ENCODE measurements at places on chromosomes 5 and 9.

- DNase-seq: no peak
Measured at GRCh38 chr5:89105171-89105695, 222.2 kb upstream of the MEF2C start.

DNA sequence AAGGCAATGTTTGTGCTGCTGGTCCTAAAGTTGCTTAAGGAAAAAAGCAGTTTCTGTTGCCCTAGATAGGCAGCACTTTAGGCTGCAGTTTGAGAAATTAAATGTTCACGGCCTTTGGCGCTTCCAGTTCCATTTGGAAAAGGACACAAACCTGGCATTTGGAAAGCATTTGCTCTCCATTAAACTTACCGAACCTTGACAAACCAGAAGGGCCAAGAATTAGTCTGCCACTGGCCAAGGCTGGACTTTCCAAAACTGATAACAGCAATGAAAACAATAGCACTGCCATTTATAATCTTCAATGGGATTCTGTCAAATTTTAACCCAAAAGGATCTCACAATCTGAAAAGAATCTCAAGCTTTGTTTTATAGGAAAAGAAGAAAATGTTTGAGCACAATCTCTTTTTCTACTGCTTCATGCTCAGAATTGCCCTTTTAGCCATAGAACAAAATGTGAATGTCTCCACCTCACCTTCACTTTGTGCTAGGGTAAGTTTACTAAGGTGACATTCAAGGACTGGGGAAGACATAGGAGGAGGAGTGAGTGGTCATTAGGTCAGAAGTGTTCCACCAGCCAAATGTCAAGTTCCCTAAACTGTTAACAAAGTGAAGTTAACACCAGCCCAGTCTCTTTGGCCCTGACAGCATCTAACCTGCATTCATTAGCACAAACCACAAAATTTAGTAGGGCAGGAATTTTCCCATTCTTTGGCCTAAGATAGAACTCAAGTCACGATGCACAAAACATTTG, 583.4 kb upstream of the DMAC1 start:
- DNase-seq: no peak

- DNase-seq: no peak
Measured at GRCh38 chr9:8391132-8391531, 591.6 kb upstream of the DMAC1 start.

DNA sequence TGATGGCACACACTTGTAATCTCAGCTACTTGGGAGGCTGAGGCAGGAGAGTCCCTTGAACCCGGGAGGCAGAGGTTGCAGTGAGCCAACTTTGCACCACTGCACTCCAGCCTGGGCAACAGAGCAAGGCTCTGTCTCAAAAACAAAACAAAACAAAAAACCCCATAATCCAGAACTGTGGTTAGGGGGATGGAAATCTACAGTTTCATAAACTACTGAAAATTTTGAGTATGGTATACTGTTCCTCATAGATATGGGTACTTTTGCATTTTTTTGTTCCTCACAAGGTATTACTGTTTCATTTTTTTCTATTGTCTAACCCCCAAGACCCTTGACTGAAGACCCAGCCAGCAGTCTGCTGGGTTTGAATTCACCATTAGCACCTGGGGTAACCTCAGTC, 52.2 kb upstream of the MAP3K1 start:
- no peak for DNase-seq

DNA sequence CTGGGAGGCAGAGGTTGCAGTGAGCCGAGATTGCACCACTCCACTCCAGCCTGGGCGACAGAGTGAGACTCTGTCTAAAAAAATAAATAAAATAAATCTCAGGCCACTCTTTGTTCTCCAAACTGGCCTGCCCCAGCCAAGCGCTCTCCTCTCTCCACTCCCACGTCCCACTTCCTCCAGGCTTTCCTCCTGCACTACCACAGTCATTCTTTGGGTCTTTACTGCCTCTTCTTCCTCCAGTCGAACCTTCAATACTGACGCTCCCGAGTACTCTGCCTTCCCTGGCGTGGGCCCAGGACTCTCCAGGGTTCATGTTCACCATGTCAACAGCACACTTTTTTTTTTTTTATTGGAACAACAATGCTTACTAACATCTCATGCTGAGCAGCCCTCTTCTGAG, 23.9 kb downstream of the RNF130 start:
- DNase-seq: no peak

DNA sequence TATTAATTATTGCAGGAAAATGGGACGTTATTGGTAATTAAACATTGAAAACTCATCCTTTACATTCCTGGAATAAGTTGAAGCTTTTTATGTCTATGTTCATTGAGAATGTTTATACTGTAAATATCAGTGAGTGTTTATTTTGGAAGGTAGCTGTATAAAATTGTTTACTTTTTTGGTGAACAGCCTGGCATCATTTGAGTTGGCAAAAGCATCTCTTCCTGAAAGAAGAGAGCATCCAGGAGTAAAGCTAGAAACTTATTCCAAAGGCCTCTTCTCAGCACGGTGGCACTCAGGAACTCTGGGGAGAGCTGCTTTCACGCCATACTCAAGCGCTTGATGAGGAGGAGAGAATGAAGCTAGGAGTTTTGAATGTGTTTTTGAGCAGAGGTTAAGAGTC, 79.9 kb downstream of the GAPVD1 start:
- DNase-seq: no peak

- DNase-seq: no peak
Measured at GRCh38 chr9:122131401-122132001, 28.1 kb downstream of the NDUFA8 start.

DNA sequence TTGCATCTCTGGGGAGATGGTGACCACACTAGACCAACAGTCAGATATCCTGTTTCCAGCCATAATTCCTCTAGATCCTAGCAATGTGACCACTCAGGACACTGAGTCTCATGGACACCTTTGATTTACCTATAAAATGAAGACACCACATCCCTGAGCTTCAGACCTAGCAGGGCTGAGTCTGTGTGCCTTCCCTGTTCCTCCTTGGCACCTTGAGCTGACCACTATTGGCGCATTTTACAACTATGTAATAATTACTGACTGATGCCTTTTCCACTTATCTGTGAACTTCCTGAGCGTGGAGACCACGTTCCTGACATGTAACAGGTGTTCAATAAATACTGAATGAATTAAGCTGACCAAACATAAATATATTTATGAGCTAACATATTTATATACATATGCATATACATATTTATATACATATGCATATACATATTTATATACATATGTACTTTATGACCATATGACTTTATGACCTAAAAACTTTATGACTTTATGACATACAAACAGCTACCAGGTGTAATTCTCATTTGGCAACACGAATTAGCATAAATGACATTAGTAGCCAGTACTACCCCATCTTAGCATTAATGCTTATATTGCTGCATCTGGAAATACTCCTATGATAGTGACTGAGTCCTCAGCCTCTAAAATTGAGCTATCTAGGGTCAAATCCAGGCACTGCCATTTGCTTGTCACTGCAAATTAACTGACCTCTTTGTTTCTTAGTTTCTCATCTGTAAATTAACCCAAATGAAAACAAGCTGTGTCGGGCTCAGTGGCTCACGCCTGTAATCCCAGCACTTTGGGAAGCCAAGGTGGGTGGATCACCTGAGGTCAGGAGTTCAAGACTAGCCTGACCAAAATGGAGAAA, 150.6 kb downstream of the GNA14 start:
- no peak for DNase-seq

GRCh38 chr5:10726913-10727517, 34.0 kb downstream of the DAP start:
- no peak for DNase-seq

- DNase-seq: no peak
Measured at GRCh38 chr5:93954421-93955069, 213.1 kb upstream of the POU5F2 start.

GRCh38 chr9:91001146-91001611, 199.6 kb downstream of the SYK start:
- DNase-seq: no peak

GRCh38 chr9:71924576-71924975, 13.1 kb downstream of the C9orf85 start:
- DNase-seq: no peak

- no peak for DNase-seq
Measured at GRCh38 chr5:136750224-136750862, 385.0 kb upstream of the TRPC7 start.

- no peak for DNase-seq
Measured at GRCh38 chr9:72524820-72525540, 3.6 kb downstream of the TMC1 start.

GRCh38 chr5:15116996-15117395, 245.4 kb upstream of the ANKH start:
- no peak for DNase-seq

GRCh38 chr5:37570597-37570996, 191.5 kb downstream of the WDR70 start:
- no peak for DNase-seq

GRCh38 chr5:3704661-3705060, 109.0 kb downstream of the IRX1 start:
- no peak for DNase-seq

- no peak for DNase-seq
Measured at GRCh38 chr9:35273591-35273990, 111.8 kb downstream of the UNC13B start.

- peak; percentile 81 for DNase-seq
Measured at GRCh38 chr5:140351609-140352334, 5.4 kb upstream of the HBEGF start.

DNA sequence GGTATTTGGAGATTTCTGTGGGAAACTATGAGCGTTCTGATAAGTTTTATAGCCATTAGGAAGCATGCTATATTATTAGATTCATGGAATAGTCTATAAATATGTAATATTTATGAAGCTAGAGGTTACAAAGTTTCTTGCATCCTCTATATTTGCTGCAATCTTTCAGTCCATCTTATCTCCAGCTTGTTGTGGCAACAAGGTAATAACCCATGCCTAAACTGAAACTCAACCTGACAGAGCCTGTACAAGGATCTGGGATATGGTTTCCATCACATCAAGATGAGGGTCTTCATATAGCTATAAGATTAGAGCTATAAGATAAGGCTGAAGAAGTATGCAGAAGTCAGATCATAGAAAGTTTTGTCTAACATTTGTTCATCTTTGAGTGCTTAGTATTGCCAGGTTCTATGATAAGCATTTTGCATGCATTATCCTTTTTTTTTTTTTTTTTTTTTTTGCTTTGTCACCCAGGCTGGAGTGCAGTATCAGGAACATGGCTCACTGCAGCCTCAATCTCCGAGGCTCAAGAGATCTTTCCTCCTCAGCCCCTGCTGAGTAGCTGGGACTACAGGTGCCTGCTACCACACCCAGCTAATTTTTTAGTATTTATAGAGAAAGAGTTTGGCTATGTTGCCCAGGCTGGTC, 14.8 kb downstream of the BAAT start:
- no peak for DNase-seq

- DNase-seq: no peak
Measured at GRCh38 chr9:137465000-137465719, 6.0 kb upstream of the NSMF start.

- DNase-seq: no peak
Measured at GRCh38 chr9:27527702-27528075, 1.9 kb downstream of the MOB3B start.

- no peak for DNase-seq
Measured at GRCh38 chr5:172771439-172772111, 580 bp upstream of the DUSP1 start.

- DNase-seq: no peak
Measured at GRCh38 chr5:163248333-163248732, 189.1 kb upstream of the CCNG1 start.

DNA sequence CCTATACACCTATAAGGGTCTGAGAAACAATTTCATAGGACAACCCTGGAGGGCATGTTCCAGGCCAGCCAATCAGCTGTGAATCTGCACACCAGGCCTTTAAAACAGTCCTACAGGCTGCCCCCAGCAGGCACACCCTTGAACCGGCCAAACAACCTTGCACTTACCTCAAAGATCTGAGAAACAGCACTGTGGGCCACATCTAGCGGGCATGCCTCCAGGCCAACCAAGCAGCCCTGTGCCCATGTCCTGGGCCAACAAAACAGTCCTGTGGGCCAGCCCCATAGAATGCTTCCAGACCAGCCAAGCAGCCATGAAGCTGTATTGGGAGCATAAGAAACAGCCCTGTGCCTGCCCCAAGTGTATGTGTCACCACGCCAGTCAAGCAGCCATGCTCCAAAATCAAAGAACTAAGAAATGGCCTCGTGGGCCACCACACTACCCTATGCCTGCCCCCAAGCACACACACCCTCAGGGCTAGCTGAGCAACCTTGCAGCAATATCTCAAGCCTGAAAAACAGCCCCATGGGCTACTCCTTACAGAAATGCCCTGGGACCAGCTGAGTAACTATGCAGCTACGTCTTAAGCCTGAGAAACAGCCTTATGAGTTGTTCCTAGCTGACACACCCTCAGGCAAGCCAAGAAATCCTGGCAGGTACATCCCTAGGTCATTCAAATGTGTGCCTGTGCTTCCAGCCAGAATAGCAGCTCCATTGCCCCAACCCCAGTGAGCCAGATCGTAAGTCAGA, 2243.8 kb upstream of the C9orf72 start:
- DNase-seq: no peak

- no peak for DNase-seq
Measured at GRCh38 chr9:90121762-90122161, 517.0 kb downstream of the GADD45G start.
